ENCODE measurements at places on chromosomes 2 and 18.

GRCh38 chr2:226971770-226972169 is 135.9 kb downstream of the RHBDD1 start:
- no peak for DNase-seq

GRCh38 chr18:76524477-76524876 is 29.4 kb upstream of the ZNF516 start:
- DNase-seq, result no peak

DNA sequence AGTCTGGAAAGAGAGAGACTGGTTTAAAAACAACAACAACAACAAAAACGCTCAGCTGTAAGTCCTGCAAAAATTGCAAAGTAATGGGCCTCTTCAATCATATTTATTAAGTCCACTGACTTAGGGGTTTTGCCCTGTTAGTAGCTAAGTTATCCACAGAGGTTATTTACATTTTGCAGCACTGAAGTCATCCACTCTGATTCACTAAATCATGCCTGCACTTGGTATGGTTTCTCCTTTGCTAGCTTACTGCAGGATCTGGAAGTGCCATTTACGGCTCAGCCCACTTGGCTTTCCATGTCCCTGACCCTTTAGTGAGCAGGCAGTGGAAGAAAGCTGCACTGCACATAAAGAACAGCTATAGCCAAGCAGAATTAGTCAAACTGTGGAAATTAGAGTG is 484.4 kb downstream of the NRXN1 start:
- DNase-seq, result peak; percentile 5

DNA sequence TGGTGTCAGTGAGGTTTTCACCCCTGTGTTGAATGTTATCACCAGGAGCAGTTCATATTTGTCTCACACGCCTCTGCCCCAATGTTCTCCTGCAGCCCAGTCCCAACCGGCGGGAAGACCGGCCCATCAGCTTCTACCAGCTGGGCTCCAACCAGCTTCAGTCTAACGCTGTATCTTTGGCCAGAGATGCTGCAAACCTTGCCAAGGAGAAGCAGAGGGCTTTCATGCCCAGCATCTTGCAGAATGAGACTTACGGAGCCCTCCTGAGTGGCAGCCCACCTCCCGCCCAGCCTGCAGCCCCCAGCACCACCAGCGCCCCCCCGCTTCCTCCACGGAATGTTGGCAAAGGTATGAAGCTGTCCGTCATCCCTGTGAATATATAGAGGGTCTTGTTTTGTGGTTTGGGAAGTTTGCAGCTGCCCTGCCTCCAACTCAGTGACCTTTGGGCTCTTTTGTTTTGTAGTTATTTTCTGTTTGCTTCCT is 35.1 kb downstream of the ITGB1BP1 start:
- DNase-seq, result no peak

- DNase-seq, result no peak
Observed at GRCh38 chr2:173831312-173832229, 133.6 kb downstream of the SP3 start.

- no peak for DNase-seq
Observed at GRCh38 chr2:156332284-156332533, 312 bp downstream of the NR4A2 start.

GRCh38 chr2:183935005-183935404 is 663.3 kb upstream of the ZNF804A start:
- no peak for DNase-seq

- no peak for DNase-seq
Observed at GRCh38 chr2:198596985-198597384, 792.6 kb downstream of the PLCL1 start.

GRCh38 chr2:237892984-237893595 is 33.7 kb downstream of the RAMP1 start:
- DNase-seq, result no peak

GRCh38 chr2:2942906-2943305 is 434.7 kb downstream of the EIPR1 start:
- no peak for DNase-seq

GRCh38 chr2:158995677-158996049 is 27.2 kb downstream of the TANC1 start:
- DNase-seq, result no peak

Measured in RWPE1 (cell line).